ENCODE measurements at places on chromosomes 2 and 18.

DNA sequence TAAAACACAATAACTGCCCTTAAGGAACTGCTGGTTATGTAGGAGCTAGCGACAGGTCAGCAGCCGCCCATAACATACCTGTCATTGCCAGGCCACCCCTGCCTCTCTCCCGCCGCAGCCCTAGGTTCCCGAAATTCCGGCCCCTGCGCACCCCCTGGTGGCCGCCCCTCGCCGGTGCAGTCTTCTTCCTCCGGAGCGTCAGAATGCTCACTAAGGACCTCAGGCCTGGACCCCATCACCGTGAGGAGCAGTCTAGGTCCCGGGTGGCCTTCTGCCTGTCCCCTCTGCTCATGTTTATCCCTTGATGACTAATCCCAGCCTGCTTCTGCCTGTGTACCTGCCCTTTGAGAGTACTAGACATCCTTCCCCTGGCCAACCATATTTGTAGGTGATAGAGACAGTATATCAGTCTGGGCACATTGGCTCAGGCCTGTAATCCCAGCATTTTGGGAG, 115.7 kb upstream of the SLC1A4 start:
- DNase-seq, result peak; percentile 81

DNA sequence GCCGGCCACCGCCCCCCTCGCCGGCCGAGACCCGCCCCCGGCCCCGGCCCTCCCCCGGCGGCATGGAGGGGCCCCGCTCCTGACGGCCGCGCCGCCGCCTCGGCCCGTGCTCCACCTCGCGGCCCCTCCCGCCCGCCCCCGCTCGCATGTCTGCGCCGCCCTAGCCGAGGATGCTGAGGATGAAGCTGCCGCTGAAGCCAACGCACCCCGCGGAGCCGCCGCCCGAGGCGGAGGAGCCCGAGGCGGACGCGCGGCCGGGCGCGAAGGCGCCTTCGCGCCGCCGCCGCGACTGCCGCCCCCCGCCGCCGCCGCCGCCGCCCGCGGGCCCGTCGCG, 397 bp downstream of the ZCCHC2 start:
- no peak for DNase-seq

DNA sequence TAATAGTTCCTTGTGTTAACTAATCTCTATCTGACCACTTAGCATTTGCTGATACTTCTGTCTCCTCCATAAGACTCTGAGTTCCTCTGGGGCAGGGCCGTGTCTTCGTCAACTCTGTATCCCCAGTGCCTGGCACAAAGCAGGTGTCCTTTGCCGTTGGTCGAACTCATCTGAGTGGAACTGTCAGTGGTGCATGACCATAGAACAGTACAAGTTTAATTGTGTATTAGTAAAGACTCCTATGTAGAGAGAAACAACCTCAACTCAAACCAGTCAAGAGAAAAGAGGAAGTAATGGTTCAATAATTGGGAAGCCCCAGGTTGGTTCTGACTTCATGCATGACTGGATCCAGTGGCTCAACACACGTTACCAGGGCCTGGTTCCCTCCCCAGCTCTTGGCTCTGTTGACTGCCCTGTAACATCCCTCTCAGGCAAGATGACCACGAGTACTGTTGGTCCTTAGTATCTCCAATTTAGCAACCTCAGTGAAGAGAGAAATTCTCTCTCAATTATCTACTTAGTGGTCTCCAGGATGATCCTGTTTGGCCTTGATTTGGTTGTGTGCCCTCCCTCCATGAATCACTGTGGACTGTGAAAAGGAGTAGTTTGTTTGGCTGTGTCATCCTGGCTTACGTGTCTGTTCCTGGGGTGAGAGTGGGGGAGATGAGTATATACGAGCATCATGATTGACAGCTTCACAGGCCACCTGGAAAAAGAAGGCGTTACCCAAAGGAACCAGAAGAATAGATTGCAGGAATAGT, 58.5 kb upstream of the MSH6 start:
- DNase-seq, result no peak

GRCh38 chr2:232437195-232437571, 18.8 kb upstream of the ALPI start:
- DNase-seq, result no peak

GRCh38 chr18:32835951-32836350, 63.1 kb upstream of the KLHL14 start:
- no peak for DNase-seq
